Stimulated activated CD4-positive, alpha-beta T cell treated with anti-CD3 and anti-CD28 coated beads, Interleukin-15, amount 100 ng/mL, for 1 hour (primary cell): ENCODE measurements at places on chromosomes 3 and 15.

DNA sequence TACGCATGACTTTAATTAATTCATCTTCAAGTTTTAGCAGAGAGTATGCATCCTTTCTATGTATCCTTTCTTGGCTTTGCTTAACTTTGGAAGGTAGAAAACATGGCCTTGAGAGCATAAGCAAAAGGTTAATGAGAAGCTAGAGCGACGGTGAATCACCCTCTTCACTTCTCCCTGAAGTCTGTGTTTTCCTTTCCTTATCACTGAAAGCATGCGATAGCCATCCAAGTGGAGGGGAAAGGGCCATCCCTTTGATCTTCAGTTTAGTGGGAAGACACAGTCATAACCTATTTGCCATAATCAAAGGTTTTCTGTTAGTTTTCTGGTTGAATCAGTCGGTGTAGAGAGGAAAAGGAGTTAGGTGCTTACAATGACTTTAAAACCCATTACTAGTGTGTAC is 354.0 kb upstream of the ROBO2 start:
- DNase-seq: no peak

DNA sequence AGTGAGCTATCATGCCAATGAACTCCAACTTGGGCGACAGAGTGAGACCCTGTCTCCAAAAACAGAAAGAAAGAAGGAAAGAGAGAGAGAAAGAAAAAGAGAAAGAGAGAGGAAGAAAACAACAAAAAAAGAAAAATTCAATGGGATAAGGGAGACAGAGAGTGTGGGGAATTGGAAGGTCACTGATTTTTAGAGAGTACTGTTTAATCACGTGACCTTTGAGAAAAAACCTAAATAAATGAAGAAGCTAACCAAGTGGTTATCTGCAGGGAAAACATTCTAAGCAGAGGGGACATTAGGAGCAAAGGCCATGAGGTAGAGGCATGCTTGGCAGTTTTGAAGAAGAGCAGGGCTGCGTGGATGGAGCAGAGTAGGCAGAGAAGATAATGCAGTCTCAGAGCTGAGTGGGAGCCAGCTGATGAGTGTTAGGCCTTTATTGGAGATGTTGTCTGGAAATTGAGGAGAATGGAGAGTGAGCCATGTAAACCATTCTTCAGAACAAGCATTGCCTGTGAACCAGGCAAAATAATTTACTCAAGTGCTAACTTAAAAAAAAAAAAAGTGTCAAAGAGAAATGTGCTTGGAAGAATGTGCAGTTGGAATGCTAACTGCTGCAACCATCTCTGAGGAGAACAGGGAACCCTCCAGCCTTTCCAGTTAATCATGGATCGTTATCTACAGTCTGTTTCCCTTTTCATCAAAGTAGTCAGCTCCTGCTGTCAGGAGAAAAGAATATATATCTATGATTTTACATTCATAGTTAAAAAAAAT is 377.3 kb upstream of the SEMA6D start:
- no peak for DNase-seq

DNA sequence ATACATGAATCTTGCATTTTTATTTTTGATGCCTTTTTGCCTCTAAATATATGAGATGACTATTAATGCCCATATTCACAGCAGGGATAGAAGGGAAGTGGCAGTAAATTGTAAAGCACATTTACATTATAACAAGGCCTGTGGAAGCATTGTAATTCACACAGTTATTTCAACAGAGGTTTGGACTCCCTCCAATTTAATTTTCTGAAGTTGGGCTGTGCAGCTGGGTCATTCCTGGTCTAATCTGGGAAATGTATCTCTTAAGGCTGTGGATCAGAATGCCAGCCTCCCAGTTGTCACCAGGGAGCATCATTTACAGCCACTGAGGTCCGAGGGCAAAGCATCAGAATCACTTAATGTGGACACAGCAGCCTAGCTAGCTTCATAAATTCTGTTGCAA is 434.5 kb downstream of the MFSD1 start:
- no peak for DNase-seq

GRCh38 chr15:61524545-61524944 is 295.4 kb upstream of the RORA start:
- DNase-seq: no peak
